ENCODE measurements at places on chromosomes 7 and 10.

DNA sequence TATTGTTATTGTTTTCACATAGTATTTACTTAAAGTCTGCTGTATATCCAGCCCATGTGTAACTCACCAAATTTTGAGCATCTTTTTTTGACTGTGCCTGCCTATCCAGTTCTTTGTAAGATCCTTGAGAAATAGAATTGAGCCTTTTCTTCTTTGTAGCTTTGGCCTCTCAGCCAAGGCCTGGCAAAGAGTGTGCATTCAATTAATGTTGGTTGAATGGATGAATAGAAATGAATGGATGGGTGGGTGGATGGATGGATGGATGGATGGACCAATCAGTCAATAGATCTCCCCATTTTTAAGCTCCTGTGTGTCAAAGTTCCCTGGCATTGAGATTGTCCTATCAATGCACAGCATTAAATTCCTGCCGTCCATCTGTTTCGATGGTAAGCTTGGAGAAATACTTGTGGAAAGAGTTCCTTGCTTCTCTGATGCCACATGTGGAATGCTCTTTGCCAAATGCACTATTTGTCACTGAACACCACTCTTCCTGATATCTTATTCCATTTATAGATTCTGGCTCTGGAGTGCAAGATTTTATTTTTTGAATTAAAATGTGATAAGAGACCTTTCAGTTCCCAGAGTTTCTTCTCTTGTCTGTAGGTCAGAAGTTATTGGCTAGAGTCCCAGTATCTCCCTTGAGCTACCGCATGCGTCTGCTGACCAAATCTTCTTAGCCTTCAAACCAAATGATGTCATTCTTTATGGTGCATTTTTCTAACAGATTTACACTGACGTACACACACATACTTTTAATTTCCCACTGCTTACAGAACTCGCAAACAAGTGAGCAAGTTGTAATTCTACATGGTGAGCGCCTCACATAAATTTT, 20.7 kb upstream of the ADRB1 start:
- DNase-seq, result no peak

- DNase-seq, result peak; percentile 60
Measured at GRCh38 chr10:93476756-93477155, 5.4 kb downstream of the MYOF start.

- peak; percentile 26 for DNase-seq
Measured at GRCh38 chr10:118272149-118272721, 69.9 kb downstream of the FAM204A start.

- DNase-seq, result peak; percentile 87
Measured at GRCh38 chr10:132574783-132575319, 37.3 kb downstream of the INPP5A start.

DNA sequence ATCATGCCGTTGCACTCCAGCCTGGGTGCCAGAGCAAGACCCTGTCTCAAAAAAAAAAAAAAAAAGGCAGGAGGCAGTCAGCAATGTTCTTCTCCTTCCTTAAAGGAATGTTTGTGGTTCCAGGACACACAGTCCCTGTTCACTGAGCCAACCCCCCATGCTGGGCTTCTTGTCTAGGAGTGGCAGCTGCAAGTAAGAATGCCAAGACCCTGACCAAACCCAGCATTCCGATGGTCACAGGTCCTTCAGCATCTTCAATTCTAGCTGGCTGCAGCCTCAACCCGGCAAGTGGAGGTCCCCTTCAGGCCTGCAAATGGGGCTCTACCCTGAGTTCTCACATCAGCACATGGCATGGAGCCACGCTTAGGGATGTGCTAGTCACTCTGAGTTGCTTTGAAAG, 38.2 kb upstream of the CUX1 start:
- no peak for DNase-seq

- no peak for DNase-seq
Measured at GRCh38 chr7:112833082-112833481, 42.9 kb upstream of the TMEM168 start.

GRCh38 chr7:125675640-125676039, 746.0 kb upstream of the POT1 start:
- DNase-seq, result no peak

GRCh38 chr7:27714831-27715444, 25.0 kb upstream of the TAX1BP1 start:
- no peak for DNase-seq

DNA sequence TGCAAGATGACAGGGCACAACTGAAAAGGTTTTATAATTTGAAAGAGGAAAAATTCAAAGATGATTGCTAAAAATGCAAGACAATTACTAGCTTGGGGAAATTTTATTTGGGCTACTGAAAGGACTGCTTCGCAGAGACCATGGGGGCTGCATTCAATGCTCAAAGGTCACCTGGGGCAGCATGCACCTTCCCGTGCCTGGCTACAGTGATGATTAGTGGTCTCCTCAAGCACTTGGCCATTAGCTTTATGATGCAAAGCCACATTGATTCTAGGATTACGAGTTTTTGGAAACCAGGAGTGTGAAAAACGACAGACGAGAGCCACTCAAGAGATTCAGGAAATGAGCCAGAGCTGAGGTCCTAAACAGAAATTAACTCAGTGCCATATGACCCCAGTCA, 764.6 kb downstream of the PHTF2 start:
- DNase-seq, result no peak

DNA sequence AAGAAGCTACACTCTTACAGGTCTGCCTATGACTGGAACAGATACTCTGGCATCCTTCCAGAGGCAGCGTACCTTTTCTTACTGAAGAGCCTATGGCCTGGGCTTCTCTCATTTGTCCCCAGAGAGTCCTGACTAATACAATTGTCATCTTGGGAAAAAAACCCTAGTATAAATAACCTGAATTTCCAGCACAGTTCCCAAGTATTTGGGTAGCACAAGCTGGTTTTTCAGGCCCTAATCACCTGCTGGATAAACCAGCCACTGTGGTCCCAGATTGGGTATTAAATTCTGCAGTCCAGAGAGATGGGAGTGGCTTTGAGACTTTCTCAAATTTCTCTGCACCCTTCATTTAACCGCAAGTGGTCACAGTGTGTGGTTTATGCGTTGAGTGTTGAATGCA, 186.8 kb upstream of the NEBL start:
- DNase-seq, result no peak

All from EH (cell line).